ENCODE measurements at places on chromosomes 7 and 10.

- no peak for DNase-seq
Measured at GRCh38 chr10:106619346-106619745, 545.2 kb downstream of the SORCS1 start.

- DNase-seq: no peak
Measured at GRCh38 chr7:156438011-156438410, 202.6 kb upstream of the RNF32 start.

DNA sequence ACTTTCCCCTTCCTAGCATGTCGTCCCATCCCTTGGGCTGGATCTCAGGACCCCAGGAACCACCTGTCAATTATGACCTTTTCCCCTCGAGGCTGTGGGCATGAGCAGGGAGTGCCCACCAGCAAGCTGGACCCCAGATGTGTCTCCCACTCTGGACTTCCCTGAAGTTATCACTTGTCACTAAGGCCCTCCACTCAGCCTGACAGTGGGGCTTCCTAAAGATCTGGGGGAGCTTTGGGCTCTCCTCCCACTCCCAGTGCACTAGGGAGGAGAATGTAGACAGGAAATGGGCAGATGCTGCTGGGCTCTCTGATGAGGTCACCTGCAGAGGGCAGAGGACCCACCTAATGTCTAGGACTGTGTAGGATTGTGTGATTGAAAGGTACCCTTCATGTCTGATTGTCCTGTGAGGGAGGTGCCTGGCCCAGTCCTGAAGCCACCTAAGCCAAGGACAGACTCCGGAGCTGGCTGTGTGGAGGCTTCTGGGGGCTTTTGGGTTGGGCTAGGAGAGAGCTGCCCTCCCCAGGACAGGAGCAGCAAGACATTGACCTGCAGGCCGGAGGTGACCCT, 18.7 kb downstream of the MYO1G start:
- no peak for DNase-seq

DNA sequence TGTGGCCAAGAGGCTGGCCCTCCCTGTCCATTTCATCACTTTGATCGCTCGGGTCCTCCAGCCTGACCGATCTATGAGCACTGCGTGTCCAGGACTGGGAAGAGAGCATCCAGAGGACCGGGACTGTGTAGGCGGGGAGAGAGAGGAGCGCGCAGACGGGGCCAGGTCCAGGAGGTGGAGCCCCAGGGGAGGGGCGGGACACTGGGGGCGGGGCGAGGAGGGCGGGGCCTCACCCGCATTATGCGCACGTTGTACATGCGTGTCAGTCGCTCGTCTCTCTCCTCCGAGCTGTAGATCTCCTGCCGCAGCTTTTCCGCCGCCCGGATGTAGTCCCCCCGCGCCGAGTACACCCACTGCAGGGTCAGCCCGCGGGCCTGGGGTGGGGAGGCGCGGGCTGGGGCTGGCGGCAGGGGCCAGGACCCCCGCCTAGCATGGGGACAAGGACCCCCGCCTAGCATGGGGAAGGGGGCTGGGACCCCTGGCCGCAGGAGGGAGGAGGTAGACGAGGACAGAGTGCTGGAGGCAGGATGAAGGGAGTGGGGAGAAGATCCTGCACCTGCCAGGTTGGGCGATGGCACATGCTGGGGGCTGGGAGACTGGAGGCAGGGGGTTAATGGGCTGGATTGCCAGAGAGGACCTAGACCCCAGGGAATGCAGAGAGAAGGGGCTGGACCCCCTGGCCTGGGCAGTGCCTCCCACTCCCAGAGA, 14.3 kb downstream of the MOSPD3 start:
- peak; percentile 86 for DNase-seq

- no peak for DNase-seq
Measured at GRCh38 chr7:70376561-70377031, 755.3 kb upstream of the GALNT17 start.

DNA sequence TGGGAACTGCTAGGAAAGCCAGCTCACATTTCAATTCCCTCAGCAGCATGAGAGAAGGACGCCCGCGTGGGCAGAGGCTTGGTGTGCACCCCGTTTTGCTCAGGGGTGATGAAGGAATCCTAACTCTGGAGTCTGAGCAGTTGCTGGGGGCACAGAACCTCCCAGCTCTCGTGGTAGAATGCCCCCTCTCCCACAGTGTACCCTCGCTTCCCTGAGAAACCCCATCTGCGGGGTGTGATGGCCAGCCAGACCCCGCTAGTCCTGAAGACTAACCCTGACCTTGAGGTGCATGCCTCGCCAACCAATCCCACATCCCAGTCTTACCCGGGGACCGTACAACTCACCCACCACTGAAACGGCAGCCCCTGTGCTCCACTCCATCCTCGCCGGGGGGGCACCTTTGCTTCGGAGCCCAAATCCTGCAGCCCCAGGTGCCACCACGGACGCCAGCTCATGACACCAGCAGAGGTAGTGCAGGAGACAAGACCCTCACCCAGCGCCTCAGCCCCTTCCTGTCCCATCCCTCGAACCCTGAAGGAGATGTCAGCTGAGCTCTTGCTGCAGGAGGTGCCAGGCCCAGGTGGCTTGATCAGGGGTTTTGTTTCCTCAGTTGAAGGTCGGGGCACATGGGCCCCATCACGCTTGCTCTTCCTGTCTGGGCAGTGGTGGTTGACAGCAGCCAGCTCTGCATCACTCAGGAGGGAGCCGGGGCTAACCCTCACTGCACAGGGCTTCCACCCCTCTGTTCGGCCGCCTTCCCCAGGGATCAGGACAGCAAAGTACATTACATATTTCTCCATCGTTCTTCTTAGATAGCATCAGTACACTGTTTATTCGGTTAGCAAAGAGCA, 236.5 kb downstream of the MGMT start:
- DNase-seq: no peak

GRCh38 chr7:29496355-29497020, 67.1 kb upstream of the PRR15 start:
- no peak for DNase-seq

GRCh38 chr7:4718075-4718474, 36.0 kb downstream of the FOXK1 start:
- no peak for DNase-seq

DNA sequence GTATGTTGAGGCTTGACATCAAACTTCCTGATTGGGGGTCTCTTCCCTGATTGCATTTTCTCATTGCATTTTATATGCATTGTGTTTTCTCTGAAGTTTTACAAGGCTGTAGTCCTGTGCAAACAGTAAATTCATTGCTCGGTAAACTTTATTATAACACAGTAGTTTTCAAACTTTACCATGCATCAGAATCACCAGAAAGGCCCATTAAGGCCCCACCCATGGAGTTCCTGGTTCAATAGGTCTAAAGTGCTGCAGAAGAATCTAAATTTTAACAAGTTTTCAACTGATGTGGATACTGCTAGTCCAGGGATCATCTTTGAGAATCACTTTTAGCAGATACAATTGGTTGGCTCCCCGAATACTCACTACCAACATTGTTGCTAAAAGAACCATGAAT, 634.7 kb upstream of the LRRTM3 start:
- no peak for DNase-seq

DNA sequence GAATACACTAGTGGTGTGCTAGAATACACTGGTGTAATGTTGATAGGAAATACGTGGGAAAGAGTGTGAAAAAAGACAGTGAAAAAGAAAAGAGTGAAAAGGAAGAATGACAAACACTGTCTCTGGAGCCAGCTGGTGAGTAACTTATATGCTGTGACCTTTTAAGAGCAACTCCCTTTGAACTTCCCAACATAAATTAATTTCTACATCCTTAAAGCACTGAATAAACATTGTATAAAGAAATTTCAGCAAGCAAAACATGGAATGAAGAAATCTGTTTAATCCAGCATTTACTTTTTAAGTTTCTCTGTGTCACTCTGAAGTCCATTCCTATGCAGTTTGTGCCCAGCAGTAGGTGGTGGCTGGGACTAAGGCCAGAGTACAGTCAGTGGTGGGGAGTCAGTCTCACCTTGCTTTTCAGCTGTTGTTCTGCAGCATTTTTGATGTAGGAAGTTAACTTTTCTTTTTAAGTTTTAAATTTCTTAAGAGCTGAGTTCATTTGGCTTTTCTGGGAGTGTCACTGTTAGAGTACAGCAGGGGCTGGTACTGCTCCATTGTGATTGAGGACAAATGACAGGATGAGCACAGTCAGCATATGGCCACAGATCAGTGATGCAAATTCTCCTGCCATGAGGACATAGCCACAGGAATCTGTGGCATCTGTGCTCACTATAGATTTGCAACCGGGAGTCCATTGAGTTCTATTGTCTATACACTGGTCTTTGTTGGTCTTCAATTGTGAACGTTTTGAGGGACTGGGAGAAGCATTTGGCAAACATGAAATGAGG, 321.8 kb downstream of the ZNF248 start:
- DNase-seq: no peak

GRCh38 chr10:125156739-125157480, 3.5 kb downstream of the CTBP2 start:
- no peak for DNase-seq

DNA sequence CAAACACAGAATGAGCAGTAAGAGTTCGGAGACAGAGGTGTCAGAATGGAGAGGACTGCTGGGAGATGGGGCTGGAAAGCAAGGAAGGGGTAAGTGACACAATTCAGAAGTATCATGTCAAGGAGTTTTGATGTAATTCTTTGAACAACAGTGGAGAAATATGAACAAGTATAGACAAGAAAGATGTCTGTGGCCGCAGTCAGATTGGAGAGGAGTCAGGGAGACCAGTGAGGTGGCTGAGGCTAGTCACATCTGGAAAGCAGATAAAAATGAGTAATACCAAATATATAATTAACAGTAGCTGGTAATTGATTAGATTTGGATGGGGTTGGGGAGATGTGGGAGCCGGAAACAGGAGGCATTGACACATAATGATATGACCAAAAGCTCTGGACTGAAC, 540.9 kb downstream of the SUGCT start:
- DNase-seq: no peak

- DNase-seq: no peak
Measured at GRCh38 chr7:69775231-69775771, 177.0 kb downstream of the AUTS2 start.

DNA sequence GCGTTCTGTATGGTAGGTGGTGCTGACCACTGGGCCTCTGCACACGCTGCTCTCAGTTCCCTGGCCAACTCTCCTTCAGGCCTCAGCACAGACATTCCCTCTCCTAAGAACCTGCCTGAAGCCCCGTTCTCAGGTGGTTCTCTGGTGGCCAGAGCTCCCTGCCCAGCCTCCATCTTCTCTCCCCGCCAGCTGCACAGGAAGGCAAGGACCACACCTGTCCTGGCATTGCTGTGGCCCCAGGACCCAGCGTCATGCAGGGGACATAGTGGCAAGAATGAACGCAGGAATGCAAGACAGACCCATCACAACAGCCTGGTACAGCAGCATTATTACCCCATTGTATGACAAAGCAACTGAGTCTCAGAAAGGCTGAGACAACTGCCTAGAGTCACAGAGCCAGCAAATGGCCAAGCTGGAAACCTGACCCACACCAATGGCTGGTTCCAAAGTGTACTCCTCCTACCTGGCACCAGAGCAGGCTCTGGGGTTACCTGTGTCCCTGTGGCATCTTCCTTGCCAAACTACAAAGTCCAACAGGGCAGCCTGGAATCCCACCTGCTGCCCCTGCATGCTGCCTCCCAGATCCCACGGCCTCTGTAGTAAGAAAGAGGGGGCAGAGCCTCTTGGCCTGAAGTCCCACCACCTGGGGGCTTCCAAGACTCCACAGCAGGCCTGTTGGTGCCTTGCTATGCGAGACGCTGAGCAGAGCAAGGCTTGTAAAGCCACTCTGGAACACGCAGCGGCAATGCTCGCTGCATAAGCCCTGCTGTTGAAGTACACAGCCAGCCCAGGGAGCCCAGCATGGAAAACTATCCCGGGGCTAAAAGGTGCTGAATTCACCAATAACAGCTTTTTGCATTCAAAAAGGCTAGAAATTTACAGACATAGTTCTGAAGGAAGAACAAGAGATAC, 73.3 kb downstream of the CHST15 start:
- DNase-seq: no peak

- no peak for DNase-seq
Measured at GRCh38 chr7:80662252-80662651, 23.8 kb downstream of the CD36 start.

GRCh38 chr7:12244694-12245093, 33.6 kb downstream of the TMEM106B start:
- no peak for DNase-seq

- no peak for DNase-seq
Measured at GRCh38 chr10:32408690-32409089, 37.2 kb upstream of the CCDC7 start.

DNA sequence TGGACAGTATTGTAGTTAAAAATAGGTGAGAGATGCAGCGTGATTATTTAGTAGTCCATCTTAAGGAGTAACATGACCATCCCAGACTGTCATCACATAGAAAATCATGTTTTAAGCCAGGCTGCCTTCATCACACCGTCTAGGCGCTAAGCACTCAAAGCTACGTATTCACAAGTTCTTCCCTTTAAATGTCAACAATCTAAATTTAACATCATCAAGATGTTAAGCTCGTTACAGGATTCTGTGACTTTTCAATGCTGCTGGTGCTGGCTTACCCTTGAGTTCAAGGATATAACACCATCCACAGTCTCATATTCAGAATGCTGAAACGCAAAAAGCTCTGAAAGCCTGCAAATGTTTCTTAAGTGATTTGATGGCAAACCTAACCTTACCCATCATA, 109.5 kb upstream of the CDCA7L start:
- DNase-seq: no peak

- peak; percentile 23 for DNase-seq
Measured at GRCh38 chr7:23680414-23681405, 711 bp downstream of the FAM221A start.

DNA sequence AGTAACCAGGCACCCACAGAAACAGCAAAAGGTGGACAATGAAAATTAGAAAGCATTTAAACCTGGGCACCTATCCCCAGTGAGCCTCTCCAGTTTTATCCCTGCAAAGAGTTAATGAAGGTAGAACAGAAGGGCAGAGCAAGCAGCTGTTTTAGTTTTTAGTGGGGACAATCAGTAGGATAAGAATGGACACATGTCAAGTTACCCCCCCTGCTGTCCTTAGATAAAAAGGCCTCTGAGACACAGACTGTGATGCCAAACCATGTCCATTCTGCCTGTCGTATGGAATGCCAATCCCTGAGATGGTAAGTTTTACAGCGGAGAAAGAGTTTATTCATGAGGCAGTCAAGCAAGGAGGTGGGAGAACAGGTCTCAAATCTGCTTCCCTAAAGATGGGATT, 162.6 kb upstream of the AGR3 start:
- DNase-seq: no peak

DNA sequence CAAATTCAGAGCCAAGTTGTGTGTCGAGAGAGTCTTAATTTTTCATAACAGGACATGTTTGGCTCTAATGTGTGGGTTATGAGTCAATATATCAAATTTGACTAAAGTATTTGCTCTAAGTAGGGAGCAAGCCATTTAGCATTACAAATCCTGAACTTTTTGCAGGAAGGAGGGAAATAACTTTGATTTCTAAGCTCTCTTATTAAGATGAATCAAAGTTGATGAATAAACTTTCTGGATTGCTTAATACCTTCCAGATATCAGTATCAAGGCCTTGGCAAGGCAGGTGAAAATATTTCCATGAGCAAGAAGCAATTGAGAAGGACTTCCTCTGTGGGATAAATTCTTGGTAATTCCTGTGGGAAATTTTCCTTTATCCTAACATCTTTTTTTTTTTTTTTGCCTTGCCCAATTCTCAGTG, 258.8 kb downstream of the AHR start:
- no peak for DNase-seq

GRCh38 chr7:129949292-129950133, 3.2 kb downstream of the UBE2H start:
- DNase-seq: no peak
